ENCODE measurements at places on chromosomes 3 and 15.

- peak; percentile 5 for DNase-seq
Observed at GRCh38 chr3:160837394-160837980, 81.5 kb downstream of the PPM1L start.

GRCh38 chr15:66505430-66505811 lies 295 bp downstream of the ZWILCH start:
- no peak for DNase-seq

GRCh38 chr15:98581715-98582114 lies 66.6 kb upstream of the IGF1R start:
- no peak for DNase-seq

DNA sequence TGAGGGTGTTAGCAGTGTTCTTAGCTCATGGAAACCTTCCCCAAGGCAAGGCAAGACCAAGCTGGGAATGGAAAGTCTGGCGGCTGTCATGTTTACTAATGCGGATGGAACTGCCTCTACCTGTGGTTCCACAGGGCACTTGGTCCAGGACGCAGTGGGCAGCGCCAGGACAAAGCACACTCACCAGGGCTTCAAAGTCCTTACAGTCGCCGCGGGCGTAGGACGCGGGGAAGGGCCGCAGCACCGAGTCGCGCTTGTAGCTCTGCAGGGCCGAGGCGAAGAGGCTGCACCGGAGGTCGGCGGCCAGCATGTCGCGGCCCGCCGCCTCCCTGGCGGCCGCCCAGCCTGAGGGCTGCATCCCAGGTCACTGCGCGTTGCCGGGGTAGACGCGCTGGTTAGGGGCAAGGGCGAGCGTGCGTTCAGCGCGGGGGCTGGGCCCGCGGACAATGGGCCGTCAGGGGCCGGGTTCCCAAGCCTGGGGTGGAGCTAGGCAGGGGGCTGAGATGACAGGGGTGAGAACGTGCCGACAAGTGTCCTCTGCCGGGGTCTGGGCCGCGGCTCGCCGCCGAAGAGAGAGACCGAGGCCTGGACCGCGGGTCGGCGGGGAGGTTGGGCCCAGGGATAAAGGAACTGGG lies 497 bp downstream of the PARP16 start:
- DNase-seq: peak; percentile 36

- no peak for DNase-seq
Observed at GRCh38 chr3:16286161-16286560, 21.1 kb downstream of the OXNAD1 start.
